ENCODE measurements at places on chromosomes 16 and 17.

GRCh38 chr17:44315760-44316731 is 7.6 kb downstream of the RUNDC3A start:
- DNase-seq, result no peak

DNA sequence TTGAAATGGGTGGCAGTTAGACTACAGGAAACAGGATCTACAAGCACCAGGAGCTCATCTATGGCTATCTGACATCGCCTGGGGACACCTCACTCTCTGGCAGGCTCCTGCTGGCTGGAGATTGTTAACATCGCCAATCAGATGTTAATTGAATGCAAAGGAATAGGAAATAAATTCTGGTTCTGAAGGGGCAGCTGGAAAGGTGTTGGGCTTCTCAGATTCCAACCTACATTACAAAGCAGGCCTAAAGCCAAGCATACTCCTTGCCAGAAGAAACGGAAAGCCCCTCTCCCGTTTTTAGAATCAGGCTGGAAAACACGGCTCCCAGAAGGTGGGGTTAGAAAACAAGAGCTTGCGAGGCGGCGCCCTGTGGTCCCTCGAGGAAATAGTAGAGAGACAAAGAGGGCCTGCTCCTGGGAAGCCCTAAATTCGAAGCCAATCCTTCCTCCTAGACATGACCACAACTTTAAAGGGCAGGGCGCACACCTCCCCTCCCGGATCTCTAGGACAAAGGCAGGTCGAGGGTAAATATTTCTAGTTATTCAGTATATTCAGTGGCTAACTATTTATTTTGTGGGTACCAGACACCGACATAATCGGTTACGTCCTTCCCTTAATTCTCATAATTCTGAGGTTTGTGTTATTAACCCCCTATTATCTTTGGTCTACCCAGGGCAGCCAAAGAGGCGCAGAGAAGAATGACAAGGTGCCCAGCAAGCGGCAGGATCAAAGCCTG is 763 bp upstream of the TOM1L1 start:
- DNase-seq, result peak; percentile 35

DNA sequence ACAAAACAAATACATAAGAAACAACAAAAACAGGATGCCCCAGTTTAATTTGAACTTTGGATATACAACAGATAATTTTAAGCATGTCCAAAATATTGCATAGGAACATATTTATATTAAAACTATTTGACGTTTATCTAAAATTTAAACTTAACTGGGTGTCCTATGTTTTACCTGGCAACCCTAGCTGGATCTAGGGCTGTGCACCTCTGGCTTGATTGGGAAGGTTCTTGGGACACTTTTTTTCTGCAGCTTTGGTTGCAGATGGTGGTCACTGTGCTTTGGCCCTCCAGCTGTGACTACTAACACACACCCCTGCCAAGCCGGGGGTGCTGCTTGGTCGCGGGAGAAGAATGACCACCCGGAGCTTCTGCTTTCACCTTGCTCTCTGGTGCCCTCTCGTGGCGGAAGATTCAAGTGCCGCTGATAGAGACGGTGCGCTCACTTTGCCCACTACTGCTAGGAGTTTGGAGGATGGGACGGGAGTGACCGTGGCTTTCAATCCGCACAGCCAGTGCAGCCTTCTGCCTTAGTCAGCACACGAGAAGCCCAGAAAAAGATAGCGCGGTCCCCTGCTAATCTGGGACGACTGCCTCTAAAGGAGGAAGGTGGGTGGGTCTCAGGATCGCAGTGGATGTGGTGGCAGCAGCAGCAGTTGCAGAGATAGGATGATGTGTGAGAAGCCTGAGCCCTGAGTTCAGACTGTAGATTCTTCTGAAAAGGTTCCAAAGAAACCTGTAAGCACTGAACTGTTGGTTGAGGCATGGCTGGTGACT is 6.7 kb downstream of the SPACA3 start:
- peak; percentile 2 for DNase-seq

DNA sequence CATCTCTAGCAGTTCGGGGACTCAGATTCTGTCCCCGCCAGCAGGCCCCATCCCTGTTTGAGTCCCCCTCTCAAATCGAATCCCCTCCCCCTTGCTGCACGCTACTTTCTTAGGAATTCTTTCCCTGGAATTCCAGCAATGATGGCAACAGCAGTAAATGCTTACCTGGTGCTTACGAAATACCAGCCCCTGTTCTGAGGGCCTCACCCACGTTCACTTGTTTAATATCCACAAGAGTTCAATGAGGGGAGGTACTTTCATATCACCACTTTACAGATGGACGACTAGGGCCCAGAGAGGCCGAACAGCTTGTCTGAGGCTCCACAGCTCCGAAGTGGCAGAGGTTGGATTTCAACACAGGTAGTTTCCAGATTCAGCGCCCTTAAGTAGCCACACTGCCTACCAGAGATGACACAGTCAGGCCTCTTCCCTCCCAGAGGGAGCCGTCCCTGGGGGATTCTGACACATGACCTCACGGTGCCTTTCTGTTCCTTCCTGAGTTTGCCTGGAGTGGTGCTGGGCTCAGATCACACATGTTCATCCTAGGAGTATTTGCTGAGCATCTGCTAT is 120.7 kb upstream of the GSE1 start:
- no peak for DNase-seq

GRCh38 chr16:35208001-35208935 is 1748.9 kb downstream of the TP53TG3F start:
- no peak for DNase-seq

GRCh38 chr17:49887086-49887743 is 39.3 kb upstream of the TAC4 start:
- DNase-seq, result no peak

DNA sequence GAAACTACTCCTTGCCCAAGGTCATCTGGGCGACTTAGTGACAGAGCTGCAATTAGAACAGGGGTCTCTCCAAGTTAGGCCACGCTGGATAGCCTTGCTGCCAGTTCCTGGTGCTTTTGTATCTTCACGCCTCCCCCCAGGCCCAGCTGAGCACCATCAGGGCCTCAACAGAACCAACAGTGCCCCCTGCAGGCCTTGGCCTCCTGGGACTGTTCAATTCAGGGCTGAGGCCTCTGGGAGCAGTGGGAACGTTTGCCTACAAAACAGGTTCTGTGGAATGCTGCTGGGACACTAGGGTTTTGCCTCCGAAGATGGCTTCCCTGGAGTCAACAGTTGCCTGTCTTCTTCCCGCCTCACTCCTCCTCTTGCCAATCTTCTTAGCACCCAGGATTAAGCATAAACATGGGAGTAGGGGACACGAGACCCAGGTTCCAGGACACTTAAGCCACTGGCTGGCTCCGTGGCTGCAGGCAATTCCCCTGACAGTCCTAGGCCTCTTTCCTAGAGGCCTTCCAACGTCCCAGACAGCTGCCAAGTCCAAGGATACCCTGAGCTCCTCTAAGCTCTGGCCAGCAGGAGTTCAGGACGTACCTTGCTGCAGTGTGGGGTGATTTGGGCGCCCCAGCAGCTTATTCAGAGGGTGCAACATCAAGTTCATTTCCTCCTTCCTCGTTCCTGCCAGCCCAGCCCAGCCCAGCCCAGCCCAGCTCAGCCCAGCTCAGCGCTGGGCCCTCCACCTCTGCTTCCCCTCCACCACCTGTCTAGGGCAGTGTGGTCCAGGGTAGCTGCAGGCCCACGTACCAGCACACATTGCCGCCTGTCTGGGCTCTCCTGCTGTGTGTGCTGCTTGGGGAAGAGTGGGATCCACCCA is 246.6 kb upstream of the RPL38 start:
- no peak for DNase-seq

DNA sequence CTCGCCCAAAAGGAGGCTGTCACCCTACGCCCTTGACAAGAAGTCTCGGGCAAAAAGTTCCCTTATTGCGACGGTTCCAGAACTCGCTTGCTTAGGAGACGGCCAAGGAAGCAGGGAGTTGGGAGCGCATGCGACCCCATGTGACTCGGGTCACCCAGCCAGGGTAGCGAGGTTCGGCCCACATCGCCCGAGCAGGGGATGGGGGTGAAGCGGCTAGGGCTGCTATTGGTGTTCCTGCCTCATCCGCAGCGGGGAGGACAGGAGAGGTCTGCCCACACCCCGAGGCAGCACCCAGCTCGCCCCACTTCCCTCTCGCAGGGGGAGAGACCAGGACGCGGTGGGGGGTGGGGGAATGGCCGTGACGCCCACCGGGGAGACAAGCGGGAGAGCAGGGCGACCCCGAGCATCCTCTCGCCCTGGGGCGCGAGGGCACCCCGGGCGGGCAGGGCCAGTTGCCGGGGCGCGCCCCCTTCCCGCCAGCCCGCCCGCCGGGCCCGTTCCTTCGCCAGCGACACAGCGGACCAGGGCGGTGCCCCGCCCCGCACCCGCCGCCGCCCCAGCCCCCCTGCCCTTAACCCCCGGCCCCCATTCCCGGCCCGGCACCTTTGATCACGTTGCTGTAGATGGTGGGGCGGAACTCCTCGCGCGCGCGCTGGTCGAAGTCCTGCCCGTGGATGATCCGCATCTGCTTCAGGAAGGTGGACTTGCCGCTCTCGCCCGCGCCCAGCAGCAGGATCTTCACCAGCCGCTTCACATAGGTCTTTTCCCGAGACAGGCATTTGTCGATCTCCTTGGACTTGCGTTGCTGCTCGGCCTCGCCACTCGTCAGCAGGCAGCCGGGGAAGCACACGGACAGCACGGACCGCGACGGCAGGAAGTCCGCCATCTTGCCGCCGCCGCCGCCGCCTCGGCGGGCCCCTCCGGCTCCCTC is 567 bp downstream of the GNA13 start:
- DNase-seq, result no peak

DNA sequence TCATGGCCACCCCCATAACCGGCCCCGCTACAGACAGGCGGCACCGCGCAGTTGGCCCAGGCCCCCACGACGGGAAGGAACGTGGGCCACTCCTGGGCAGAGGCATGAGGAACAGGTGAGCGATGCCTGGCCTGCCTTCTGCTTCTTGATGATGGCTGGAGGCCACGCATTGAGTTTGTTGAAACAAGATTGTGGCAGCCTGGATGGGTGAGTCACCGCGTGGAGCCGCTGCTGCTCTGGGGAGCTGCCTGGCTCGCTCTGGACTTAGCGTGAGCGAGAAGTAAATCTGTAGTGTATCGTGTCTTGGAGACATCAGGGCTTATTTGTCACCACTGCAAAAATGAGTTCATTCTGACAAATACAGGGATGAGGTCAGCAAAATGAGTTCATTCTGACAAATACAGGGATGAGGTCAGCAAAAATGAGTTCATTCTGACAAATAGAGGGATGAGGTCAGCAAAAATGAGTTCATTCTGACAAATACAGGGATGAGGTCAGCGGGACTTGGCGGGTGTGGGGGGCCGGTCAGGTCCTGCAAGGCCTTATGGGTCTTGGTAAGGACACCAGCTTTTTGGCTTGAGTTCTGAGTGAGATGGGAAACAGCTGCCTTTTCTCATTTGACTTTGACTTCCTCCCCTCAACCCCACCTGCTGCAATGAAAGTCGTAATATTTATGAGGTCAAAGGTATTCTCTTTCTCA is 93.0 kb downstream of the SEC14L1 start:
- DNase-seq, result no peak

DNA sequence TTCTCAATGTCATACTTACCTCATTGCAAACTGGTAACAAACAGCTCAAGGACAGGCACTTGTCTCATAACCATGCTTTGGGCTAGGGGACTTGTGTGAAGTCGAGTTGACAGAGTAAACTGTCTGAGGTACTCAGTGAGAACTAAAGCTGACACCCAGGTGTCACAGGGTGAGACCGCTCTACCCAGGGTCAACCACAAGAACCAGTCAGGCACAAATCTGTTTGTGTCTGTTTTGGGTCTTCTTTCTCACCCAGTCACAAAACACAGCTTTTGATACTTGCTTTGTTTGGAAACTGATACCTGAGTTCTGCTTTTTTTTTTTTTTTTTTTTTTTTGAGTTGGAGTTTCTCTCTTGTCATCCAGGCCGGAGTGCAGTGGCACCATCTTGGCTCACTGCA is 161.1 kb downstream of the STX8 start:
- no peak for DNase-seq

GRCh38 chr17:12627177-12627629 is 38.5 kb upstream of the MYOCD start:
- DNase-seq, result no peak

DNA sequence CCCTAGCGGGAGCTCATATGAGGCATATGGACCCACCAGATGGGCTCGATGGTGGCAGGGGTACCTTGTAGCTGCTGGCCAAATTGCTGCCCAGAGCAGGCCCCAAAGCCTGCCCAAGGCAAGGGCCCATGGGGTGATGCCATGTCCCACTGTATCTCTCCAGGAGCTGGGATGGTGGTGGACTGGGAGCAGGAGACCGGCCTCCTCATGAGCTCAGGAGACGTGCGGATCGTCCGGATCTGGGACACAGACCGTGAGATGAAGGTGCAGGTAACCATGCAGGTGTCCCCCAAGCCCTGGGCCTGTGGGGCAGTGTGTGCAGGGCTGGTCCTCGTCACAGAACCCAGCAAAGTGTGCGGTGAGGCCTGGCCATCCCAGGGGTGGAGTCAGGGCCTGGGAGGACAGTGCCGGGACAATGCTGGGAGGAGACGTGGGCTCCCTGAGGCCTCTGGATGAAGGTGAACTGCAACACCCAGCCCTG is 34.1 kb upstream of the CHMP6 start:
- no peak for DNase-seq

DNA sequence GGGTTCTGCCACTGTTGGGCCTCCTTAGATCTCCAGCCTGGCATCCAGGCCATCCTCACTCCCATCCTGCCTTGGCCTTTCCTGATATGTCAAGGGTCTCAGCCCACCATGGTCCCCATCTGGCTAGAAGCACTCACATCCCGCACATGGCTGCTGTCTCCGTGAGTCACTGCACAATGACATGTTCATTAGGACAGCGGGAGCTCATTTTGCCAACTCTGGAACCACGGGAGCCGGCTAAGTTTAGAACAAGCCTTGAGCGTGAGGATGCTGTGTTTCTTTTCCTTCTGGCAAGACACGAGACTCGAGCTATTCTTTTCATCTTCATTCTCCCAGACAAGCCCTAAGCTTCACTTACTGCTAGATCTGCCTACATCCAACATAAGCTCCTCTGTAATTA is 65.7 kb upstream of the KSR1 start:
- DNase-seq, result no peak

DNA sequence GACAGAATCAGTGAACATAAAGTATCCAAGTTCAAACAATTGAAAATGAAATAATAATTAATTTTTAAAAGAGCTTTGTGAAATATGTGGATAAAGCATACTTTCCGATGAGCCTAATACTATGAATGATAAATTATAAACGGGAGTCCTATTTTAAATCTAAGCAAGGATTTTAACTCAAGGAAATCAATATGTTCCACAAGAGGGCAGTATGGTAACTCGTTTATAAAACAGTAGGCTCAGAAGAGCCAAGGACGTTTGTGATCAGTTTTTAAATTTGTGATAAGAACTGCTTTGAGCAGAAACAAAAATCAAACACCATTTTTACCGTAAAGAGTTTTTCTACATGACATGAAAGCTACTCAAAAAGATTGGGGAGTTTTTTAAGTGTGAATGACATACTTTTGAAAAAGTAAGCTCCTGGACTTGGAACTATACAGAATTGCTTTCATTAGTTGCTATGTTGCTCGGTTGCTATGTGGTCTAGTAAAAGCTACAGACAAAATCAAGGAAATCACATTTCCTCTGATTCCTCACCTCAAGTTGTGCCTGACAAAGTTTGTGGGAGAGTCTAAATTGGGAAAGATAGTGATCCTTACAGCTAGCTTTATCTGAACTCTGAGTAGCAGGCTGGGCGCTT is 11.8 kb upstream of the TEKT1 start:
- DNase-seq, result peak; percentile 2

GRCh38 chr17:83062011-83062817 is 17.2 kb upstream of the METRNL start:
- no peak for DNase-seq

GRCh38 chr17:75041656-75042280 is 5.0 kb downstream of the ATP5PD start:
- no peak for DNase-seq
